NCI-H69 (cell line): ENCODE measurements at places on chromosomes 6 and 20.

GRCh38 chr6:105678516-105678915 lies 275.6 kb upstream of the PREP start:
- no peak for DNase-seq

GRCh38 chr6:2563635-2564034 lies 187.1 kb downstream of the MYLK4 start:
- DNase-seq = no peak

DNA sequence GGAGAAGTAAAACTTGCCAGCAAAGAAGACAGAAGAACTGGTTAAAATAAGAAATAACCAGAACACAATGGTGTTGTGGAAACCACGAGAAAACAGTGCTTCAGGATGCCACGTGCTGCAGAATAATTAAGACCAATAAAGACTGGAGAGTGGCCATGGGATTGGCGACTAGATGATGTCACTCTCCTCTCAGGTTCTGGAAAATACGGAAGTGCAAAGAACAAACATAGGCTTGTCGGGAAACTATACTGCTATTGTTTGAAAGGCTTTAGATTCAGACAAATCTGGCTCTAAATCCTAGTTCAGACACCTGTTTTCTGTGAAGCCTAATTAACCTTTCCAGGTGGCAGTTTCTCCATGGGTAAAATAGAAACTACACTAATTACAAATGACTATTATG lies 138.4 kb upstream of the STXBP5 start:
- peak; percentile 92 for DNase-seq

DNA sequence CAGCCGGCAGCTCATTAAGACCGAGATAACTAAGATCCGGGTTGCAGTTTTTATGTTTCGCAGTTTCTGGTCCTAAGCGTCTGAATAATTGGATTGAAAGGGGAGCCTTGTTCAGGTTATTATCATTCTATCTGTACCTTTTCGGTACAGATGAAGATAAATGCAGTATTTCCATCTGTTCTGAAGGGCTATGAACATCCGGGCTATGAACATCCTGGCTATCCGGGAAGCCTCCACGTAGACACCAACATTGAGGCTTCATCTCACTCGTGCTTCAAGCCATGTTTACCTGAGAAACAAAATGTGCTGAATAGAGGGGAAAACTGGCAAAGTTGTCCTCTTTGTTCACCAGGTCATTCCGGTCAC lies 399 bp upstream of the REPS1 start:
- DNase-seq = peak; percentile 87

DNA sequence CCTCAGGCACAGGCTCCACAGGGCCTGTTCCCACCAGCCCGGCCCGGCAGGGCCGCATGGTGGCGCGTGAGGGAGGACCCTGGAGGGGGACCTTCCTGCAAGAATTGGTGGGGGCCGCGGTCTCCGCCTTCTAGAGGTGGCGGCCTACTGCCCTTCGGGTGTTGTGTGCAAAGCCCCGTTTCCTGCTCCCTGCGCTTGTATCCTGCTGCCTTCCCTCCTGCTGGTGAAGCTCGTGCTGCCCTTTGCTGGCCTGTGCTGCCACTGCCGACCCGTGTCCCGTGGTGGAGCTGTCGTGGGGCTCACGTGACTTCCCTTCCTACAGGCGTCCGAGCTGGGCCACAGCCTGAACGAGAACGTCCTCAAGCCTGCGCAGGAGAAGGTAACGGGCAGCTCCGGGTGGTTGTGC lies 8.4 kb upstream of the COL20A1 start:
- DNase-seq = no peak

GRCh38 chr6:71367756-71368155 lies 79.1 kb downstream of the OGFRL1 start:
- peak; percentile 41 for DNase-seq

DNA sequence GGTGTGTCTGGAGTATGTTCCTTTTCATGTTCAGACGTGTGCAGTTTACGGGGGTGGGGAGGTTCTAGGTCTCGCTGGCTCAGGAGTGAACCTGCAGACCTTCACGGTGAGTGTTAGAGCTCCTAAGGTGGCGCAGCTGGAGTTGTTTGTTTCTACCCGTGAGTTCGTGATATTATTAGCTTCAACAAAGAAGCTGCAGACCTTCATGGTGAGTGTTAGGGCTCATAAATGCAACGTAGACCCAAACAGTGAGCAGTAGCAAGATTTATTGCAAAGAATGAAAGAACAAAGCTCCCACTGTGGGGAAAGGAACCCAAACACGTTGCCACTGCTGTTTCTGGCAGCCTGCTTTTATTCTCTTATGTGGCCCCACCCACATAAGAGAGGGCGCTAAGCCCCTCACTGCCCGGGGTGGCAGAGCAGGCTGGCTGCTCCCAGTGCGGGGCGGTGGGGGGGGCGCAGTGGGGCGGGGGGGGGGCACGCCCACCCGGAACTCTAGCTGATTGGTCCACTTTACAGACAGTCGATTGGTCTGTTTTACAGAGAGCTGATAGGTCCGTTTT lies 41.3 kb upstream of the GMPR start:
- DNase-seq = peak; percentile 72

- DNase-seq = peak; percentile 93
Measured at GRCh38 chr6:137403855-137404254, 90.3 kb downstream of the OLIG3 start.

GRCh38 chr6:91447081-91447480 lies 860.2 kb upstream of the MAP3K7 start:
- DNase-seq = no peak

DNA sequence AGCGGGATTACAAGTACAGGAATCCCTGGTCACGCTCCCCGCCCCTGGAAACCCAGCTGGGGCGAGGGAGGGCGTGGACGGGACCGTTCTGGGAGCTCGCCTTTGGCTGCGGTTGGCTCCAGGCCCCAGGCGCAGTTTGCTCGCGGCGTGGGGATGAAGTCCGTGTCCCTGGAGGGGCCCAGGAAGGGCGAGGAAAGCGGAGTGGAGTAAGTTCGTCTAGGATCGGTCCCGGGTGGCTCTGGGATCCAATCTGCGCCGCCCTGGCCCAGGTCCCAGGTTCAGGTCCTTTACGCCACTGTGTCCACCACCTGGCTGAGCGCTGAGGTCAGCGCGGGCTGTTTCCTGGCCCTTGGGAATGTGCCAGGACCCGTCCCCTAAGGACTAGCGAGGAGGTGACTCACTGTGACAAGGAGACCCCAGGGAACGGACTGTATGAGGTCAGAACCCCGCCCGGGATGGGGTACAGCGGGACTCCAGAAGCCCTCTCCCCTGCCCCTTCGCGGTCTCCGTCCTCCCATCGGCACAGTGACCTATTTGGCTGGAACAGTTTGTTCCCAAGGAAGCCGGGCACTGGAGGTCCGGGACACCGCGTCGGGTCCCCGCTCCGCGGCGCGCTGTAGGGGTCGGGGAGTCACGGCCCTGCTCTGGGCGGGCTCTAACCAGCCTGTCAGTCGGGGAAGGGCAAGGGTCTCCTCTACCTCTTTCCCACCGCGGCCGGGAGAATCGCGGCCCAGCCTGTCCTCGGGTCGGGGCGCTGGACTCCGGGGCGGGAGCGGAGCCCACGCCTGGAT lies 724 bp downstream of the CDKN1A start:
- DNase-seq = peak; percentile 80

GRCh38 chr20:4511776-4512175 lies 209.9 kb upstream of the PRND start:
- DNase-seq = no peak

DNA sequence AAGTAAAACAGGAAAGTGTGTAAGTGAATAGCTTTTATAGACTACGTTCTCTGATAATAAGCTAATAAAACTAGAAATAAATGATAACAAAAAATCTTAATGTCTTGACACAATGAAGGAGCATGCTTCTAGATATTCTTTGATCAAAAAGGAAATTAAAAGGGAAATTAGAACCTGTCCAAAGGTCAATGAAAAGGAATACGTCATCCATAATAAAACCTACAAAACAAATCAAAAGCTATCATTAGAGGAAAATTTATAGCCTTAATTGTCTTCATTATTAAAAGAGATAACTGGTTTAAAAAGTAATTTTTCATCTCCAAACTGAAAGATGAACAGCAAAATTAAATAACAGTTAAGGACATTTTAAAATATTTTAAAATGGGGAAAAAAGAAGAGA lies 196.3 kb upstream of the BTBD3 start:
- DNase-seq = no peak
